RWPE1 (cell line): ENCODE measurements at places on chromosomes 13 and 19.
A peak's percentile ranks its signal among the peaks of the same experiment; 100 is the strongest.

- no peak for DNase-seq
These were observed 5.3 kb upstream of the GPR183 start for GRCh38 chr13:99312493-99312883.

DNA sequence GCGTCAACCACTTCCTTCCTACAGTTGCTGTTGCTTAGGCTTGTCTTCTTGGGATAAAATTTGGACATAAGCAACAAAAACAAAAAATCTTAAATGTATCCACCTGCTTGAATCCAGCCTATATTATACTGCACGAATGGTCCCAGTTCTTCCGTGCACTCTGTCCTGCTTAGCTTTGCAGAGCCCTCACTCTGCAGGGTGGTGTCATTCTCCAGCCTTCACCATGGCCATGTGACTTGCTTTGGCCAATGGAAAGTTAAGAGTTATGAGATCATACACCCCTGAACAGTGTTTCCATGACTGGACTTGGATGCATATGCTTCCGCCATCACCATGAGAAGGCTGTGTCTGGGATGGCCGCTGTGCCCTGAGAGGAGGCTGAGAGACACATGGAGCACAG, 27.4 kb upstream of the SACS start:
- DNase-seq: no peak

DNA sequence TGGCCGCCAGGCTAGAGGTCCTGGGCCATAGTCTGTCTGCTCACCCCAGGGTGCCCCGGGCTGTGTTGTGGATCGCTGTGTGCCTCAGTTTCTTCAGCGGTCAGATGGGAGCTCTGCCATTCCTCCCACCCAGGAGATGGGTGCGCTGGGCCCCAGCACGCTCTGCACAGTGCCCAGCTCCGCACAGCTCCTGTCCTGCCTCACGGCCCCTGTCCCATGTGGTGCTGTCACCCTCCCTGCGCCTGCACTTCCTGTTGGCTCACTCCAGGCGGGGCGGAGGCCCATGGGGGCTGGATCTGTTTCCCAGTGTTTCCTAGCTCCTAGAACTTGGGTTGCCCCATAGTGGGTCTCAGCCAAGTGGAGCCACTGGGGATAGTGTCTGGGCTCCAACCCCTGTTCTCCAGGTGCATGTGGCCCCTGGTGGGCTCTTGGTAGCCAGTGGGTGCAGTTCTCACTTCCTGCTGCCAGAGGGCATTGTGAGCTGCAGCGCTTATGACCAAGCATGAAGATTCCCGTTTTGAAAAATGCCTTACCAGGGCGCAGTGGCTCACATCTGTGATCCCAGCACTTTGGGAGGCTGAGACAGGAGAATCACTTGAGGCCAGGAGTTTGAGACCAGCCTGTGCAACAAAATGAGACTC, 69.8 kb downstream of the KDM4B start:
- DNase-seq: no peak

GRCh38 chr13:59607780-59608233, 555.9 kb downstream of the DIAPH3 start:
- DNase-seq: no peak

- DNase-seq: no peak
These were observed 24.2 kb downstream of the RANBP3 start for GRCh38 chr19:5953680-5954213.

GRCh38 chr13:32726374-32727037, 140.3 kb downstream of the PDS5B start:
- no peak for DNase-seq

DNA sequence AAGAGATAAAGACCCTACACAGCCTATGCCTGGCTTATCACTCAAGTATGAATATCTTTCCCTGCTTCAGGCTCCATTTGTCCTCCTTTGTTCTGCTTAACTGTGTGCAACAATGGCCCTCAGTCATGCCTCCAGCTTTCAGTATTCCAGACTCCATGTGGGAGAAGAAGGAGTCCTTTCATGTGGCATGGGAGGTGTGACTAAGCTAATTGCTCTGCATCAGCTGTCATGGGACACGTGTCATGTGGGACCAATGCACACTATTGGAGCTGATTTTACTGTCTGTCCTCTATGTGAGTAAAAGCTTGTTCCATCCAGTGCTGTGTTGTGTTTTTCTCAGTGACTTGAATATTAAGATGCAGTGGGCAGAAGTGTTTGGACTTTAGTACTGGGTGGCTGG, 1198.3 kb downstream of the OLFM4 start:
- no peak for DNase-seq

GRCh38 chr13:32024750-32025149, 6.8 kb upstream of the FRY start:
- no peak for DNase-seq

DNA sequence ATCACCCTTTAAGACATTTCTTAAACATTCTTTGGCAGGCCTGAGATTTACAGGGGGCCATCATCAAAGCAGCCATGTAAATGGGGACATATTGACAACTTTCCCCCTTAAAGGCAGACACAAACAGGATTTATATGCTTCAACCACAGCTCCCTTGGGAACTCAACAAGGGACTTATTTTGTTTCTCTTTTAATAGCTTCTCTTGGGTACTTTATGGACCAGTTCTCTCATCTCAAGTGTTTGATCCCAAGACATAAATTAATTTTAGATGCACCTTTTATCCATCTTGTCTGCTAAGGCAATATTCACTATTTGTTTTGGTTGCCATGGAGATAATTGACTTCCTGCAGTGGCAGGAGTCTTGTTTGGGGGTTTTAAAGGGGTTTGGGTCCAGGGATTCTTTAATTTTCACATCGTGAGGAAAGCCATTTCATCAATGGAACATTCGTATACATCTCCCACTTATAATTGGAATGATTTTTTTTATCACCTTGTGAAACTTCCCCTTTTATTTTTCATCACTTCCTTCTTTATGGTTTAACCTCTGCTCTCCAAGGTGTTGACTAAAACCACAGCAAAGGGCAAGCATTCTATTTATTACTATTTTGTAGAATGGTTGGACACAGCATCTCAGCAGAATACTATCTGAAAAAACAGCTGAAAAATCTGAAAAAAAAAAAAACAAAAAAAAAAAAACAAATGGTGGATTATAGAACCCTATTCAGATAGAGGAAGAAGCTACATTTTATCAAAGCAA, 726.0 kb downstream of the DIAPH3 start:
- no peak for DNase-seq

DNA sequence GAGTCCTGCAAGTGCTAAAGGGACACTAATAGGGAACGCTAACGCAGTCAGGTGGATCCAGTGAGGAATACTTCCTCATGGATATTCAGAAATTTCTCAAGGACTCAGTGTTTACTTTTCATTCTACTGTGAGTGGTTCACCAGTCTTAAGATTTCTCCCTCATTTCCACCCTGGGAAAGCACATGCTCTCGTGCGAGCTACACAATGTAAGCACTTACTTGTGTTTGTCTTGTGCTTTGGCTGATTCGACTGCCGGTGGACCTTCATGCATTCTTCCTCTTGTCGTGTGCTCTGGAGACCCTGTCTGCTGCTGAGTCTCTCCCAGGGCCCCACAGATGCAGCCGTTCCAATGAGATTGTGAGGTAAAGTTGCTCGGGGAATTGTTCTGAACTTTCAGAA, 180.1 kb downstream of the NUFIP1 start:
- no peak for DNase-seq

DNA sequence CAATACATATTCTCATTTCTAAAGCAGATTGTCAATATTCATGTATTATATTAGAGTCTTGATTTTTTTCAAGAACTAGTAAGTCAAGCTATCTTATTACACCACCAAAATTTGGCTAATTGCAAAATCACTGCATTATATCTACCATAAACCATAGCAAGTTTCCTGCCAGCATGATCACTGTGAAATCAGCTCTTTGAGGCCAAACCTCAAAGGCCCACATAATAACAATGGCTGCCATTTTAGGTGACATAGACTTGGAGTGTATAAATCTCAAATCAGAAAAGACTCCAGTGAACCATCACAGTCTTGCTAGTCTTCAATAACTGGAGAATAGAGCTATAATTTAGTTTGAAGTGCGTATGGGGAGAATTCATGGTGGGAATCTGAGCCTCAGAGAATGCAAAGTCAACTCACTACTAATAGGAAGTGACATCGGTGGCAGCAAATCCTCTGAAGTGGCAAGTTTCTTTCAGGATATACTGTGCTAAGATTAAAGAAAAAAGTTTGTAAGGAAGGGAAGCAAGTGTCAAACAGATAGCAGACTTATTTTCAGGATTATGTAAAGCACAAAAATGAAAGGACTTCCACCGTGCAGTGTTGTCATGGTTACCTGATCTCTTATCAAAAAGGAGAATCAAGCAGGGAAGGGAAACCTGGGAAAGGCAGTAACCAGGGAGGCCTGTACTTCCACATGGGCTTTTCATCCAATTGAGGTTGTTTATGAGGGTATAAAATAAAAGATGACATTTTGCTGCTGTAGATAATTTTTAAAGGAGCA, 117.4 kb upstream of the FNDC3A start:
- DNase-seq: no peak

GRCh38 chr13:32495841-32496240, 42.8 kb downstream of the N4BP2L2 start:
- DNase-seq: no peak

- DNase-seq: no peak
These were observed 45.9 kb downstream of the SLC15A1 start for GRCh38 chr13:98706446-98707110.

- no peak for DNase-seq
These were observed 34.2 kb downstream of the ZNF787 start for GRCh38 chr19:56086671-56087430.

- DNase-seq: no peak
These were observed 39.6 kb downstream of the RAB20 start for GRCh38 chr13:110521946-110522345.

GRCh38 chr19:8336072-8336569, 6.9 kb downstream of the KANK3 start:
- no peak for DNase-seq

- DNase-seq: no peak
These were observed 163.5 kb upstream of the TUBA3C start for GRCh38 chr13:19345158-19345557.

- DNase-seq: no peak
These were observed 29.6 kb downstream of the ELL start for GRCh38 chr19:18491995-18492953.

DNA sequence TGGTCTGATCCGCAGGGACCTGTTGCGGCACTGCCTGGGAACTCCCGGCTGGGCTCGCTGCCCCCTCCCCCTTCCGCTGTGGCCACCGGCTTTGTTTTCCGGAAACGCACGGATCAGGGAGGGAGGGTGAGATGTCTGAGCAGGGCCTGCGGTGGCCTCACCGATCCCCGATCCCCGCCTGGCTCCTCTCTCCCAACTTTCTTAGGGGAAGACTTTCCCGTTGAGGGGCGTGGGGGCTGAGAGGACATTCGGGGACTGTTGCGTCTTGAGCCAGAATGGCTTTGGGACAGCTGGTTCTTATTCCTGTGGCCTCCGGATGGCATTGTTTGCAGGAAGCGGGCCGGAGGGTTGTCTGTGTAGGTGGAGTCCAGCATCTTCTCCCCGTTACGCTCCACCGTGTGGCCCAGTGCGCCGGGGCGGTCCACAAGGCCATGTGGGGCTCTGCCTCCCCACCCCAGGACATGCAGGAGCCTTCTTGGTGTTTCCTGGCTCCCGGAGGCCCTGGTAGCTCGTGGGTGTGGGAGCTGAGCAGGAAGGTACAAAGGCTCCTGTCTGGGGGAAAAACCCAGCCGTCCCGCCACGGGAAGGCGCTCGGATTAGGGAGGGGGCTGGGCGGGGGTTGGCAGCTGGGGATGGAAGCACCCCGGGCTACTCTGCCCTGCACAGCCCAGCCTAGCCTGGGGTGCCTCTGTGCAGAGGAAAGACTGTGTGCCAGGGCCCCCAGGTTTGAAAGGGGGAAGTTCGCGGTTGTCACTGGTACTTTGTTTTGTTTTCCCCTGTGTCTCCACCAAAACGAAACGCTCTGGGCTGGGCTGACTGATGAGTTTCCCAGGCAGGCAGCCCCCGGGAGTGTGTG, 1.3 kb downstream of the CSNK1G2 start:
- DNase-seq: peak; percentile 76

DNA sequence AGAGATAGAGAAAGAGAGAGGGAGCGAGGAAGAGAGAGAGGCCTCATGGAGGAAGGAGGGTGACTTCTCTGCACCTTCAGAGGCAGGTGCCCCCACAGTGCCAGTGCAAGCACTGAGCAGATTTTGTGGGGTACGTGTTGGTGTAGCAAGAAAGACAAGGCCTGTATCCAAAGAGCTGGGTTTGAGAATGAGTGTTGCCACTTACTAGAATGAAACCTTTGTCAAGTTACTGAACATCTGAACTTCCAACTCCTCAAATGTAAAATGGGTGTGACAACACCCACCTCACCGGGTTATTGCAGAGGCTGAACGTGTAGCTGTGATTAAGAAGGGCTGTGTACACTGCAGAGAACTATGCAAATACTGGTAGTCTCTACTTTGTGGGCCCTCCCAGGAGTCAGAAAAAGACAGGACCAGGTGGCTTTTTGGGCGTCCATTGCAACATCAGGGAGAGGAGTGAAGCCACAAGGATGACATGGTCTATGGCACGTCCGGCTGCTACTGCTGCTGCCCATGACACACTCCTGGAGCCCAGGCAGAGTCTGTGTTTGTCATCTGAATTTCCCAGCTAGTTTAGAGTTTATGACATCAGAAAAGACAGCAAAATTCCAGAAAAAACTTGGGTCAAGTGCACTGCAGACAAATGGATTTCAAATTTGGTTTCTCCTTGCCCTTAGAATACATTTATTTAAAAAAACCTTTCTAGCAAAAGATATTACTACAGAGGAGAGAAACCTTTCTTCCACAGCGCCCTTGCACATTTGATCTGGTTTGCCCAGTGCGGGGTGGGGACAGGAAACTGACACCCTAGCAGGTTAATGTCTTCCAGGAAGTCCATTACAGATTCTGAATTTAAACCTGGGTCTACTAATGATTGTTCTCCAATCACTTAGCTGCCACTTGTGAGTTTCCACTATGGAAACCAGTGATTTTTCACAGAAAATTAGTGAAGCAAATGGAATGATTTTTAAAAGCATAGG, 54.0 kb upstream of the ATP12A start:
- DNase-seq: no peak

DNA sequence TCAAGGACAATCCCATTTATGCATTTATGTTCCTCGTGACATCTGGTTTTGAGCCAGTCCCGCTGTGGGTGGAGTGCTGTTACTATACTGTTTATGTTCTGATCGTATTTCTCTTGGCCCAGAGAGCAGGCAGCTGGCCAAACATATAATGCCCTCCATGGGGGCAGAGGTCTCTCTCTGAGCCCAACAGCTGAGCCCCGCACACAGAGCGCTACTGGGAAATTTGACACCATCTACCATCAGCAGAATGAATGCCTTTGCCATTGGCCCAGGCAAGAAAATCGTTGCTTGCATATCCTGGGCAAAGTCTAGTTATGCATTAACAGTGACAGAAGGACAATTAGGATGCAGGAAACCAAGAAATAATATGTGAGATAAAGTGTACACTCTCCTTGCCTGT, 126.8 kb upstream of the CACNA1A start:
- DNase-seq: no peak

GRCh38 chr13:20550799-20551198, 16.2 kb upstream of the IFT88 start:
- DNase-seq: no peak

GRCh38 chr13:24511019-24511815, 1.4 kb downstream of the PARP4 start:
- peak; percentile 59 for DNase-seq
